Panc1 (cell line): ENCODE measurements at places on chromosomes 16 and 17. TPM values are rescaled to one million over a fixed set of nuclear protein-coding genes. Genes with fewer than 3 reads are reported as not detected.

- no peak for DNase-seq
Measured at GRCh38 chr17:8016632-8017424, 14.4 kb downstream of the GUCY2D start.

GRCh38 chr16:73313950-73314349 is 266.0 kb upstream of the ZFHX3 start:
- no peak for DNase-seq

- no peak for DNase-seq
Measured at GRCh38 chr17:2266045-2266864, 37.3 kb downstream of the SMG6 start.

The SOX8 gene
- total RNA-seq: 1.8 TPM

DNA sequence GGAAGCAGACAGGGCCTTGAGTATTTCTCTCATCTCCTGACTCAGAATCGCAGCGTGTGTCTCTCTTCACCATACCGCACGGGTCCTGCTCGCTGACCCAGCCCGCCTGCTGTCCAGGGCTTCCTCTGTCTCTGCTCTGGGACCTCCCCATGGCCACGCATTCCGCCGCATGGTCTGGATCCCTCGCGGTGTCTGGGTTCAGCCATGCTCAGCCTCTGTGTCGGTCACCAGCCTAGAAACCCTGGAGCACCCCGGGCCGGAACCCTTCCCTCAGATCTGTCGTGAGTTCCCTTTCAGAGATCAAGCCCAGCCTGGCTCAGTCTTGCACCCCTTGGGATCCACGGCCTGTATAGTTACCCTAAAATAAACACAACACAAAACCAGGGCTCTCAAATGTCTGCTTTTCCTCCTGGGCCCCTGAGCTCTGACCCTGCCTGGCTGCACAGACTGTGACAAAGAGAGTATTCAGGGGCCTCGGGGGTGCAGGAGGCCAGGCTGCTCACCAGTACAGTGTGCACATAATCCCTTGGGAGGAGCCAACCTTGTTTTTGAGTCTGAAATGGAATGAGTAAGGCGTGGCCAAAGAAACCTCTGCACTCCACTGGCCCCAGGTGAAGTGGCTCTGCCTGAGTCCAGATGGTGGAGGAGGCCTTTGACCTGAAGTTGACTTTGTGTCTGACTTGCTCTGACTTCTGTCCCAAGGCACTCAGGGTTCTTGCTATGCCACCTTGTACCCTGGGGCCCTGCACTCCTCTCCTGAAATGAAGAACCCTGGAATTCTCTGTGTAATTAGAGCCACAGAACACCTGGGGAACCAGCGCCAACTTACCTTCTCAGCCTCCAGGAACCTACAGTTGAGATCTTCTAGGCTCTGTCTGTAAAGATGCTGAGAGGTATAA is 5.8 kb upstream of the SPIRE2 start:
- DNase-seq: no peak

The ADAMTS18 gene
- total RNA-seq: not detected

The KRT24 gene
- total RNA-seq: not detected

The CHRNE gene
- total RNA-seq: 0.13 TPM

The SLC5A11 gene
- total RNA-seq: 0.13 TPM

DNA sequence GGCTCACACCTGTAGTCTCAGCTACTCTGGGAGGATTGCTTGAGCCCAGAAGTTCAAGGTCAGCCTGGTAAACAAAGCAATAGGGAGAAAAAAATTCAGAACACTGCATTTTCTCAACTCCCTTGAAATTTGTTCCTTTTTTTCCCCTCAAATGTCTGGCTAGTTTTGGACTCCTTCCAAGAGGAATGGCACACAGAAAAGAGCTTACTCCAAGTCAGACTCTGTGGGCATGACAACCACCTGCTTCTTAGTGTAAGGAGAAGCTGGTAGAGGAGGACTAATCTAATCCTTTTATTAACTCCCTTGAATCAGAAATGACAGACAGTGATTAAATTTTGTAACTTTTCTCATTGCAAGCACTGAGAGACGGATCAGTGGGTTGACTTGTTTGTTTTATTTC is 27.9 kb upstream of the HYDIN start:
- no peak for DNase-seq

DNA sequence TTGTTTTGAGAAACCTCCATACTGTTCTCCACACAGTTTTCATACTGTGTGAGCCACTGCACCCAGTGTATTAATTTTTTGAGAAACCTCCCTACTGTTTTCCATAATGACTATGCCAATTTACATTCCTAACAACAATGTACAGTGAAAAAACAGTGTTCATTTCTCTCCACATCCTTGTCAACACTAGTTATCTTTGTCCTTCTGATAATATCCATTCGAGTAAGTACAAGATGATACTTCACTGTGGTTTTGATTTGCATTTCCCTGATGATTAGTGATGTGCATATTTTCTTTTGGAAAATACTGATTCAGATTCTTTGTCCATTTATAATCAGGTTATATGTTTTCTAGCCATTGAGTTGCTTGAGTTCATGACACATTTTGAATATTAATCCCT is 462.0 kb downstream of the CDH11 start:
- no peak for DNase-seq

- DNase-seq: no peak
Measured at GRCh38 chr16:4601036-4601863, 13.4 kb downstream of the UBALD1 start.

DNA sequence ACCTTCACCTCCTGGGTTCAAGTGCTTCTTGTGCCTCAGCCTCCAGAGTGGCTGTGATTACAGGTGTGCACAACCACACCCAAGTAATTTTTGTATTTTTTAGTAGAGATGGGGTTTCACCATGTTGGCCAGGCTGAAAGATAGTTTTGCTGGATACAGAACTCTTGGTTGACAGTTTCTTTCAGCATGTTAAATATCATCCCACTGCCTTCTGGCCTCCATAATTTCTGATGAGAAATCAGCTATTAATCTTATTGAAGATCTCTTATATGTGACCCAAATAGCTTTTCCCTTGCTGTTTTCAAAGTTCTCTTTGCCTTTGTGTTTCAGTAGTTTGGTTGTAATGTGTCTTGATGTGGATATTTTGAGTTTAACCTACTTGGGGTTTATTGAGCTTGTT is 50.3 kb upstream of the BRD7 start:
- DNase-seq: no peak

The B3GNT9 gene
- 11.5 TPM for total RNA-seq

- DNase-seq: no peak
Measured at GRCh38 chr17:81961521-81962498, 823 bp upstream of the NOTUM start.

The SYCE1L gene
- 4.5 TPM for total RNA-seq

GRCh38 chr17:48600244-48601098 is 4.3 kb downstream of the HOXB6 start:
- DNase-seq: no peak

The NPIPB9 gene
- 0.90 TPM for total RNA-seq

The NUDT7 gene
- 4.7 TPM for total RNA-seq

DNA sequence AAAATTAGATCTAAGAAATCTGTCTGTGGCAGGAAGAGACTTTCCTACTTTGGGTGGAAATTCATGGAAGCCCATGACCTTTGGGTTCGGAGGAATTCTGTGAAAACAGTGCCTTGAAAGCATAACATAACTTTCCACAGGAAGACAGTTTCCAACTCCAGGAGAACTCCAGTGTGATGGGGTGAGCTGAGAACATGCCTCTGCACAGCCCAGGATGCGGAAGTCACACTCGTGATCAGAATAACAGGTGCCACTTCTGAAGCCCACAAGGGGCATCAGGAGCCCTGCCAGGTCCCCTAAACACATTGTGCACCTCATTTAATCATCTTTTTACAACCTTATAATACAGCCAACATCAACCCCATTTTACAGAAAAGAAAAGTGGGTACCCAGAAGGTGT is 9.7 kb downstream of the TVP23A start:
- DNase-seq: no peak

GRCh38 chr17:62725791-62726249 is 82.3 kb downstream of the MARCHF10 start:
- no peak for DNase-seq

DNA sequence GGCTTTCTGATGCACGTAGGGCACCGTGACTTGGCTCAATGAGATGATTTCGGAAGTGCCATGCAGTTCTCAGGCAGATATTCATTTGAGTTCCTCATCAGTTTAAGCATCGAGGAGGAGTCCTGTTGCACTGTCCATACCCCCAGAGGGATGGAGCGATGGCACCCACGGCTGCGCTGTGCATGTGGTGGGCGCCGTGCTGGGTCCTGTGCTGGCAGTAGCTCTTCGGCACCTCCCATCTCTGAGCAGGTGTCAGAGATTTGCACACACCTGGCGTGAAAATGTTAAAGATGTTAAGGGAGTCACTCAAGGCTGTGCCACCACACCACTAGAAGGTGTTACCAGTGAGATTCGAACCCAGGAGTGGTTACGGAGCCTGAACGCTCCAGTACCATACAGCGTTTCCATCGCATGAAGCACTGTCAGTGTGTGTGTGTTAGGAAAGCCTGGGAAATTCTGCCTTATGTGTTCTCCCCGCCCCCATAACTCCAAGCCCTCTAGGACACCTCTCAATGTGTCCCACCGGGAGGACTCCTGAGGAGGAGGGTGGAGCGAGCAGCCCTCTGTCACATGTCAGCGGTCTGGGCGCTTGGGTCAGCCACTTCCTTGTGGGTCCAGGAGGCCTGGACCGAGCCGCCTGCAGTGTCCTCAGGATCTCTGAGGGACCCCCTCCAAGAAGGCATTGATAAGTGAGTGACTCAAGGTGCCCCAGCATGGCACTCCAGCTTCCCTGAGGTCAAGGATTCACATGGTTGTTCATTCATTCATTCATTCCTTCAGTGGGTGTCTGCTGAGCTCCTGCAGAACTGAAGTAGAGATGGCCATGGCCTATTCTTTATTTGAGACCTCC is 3.8 kb downstream of the MRC2 start:
- no peak for DNase-seq

DNA sequence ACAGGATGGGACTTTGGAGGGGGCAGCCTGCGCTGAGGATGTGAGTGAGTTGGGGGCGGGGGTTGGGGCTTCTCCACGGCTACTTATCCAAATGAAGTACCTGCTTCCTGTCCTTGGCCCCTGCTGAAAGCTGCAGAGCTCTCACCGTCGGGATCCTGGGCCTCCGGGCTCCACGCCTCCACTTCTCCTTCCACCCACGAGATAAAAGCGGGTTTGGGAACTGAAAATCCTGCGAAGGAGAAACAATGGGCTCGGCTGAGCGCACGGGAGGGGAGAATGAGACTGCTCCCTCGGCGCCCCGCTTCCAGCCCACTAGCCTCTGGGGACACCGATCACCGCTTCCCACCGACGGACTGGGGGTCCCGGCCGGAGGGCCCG is 486 bp downstream of the ZNF785 start:
- no peak for DNase-seq

GRCh38 chr16:66480265-66481080 is 53.4 kb downstream of the BEAN1 start:
- no peak for DNase-seq

The CEP20 gene
- 94.3 TPM for total RNA-seq

- DNase-seq: no peak
Measured at GRCh38 chr17:7250695-7251627, 573 bp downstream of the CTDNEP1 start.

GRCh38 chr17:44608727-44609435 is 47.4 kb upstream of the MEIOC start:
- no peak for DNase-seq

The GPR139 gene
- not detected for total RNA-seq

- DNase-seq: no peak
Measured at GRCh38 chr16:59289151-59289550, 555.0 kb upstream of the GOT2 start.

The CDH13 gene
- not detected for total RNA-seq

The CRHR1 gene
- 0.15 TPM for total RNA-seq

DNA sequence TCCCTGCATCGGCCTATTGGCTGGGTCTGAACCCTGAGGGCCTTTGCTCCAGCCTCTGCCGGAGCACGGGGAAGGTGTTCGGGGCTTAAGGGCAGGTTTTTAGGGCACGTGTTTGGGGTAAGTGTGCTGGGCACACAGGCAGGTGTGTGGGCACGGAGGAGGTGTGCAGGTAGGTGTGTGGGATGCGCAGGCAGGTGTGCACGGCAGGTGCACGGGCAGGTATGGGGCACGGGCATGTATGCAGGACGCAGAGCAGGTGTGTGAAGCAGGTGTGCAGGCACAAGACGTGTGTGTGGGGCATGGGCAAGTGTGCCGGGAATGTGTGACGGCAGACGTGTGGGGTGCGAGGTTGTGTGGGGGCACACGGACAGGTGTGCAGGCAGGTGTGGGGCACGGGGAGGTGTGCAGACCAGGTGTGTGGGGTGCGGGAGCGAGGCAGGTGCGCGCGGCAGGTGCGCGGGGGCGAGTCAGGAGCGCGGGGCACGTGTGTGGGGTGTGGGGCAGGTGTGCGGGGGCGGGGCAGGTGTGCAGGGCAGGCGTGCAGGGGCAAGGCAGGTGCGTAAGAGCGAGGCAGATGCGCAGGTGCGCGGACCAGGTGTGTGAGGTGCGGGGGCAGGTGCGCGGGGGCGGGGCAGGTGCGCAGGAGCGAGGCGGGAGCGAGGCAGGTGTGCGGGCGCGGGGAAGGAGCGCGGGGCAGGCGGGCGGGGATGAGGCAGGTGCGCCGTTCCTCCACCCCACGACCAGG is 28.6 kb upstream of the METRNL start:
- DNase-seq: no peak

The CA10 gene
- not detected for total RNA-seq

The MYH8 gene
- total RNA-seq: not detected

GRCh38 chr17:80523956-80524712 is 20.5 kb upstream of the RPTOR start:
- no peak for DNase-seq

DNA sequence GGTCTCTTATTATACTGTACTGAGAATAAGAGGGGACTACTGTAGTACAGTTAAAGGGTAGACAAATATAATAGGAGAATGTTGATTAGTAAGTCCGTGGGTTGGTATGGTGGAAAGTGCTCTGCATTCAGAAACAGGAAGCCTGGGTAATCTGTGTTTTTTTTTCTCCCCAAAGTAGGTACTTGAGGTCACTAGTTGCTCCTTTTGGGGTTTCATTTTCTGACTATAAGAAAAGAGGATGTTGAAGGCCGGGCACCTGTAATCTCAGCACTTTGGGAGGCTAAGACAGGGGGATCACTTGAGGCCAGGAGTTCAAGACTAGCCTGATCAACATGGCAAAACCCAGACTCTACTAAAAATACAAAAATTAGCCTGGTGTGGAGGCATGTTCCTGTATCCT is 42.0 kb upstream of the MMD start:
- DNase-seq: no peak

The HOXB1 gene
- not detected for total RNA-seq

The C16orf86 gene
- 0.80 TPM for total RNA-seq

DNA sequence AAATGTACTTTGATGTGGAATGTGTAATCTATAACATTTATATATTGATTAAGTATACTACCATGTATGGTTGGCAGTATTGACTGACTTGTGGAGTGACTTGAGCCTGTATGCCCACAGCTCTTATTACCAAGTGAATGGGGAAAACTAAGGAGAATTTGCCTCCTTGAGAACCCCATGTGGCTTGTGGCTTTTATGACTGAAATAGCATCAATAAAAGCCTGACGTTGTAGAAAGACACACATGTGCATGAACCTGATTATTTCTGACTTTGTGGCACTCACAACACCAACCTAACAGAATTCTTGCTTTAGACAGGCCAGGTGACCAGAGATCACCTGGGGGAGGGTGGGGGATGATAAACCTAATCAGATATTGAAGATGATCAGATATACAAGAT is 2.1 kb upstream of the LRRC75A start:
- DNase-seq: no peak

GRCh38 chr17:31148205-31148604 is 53.4 kb downstream of the NF1 start:
- no peak for DNase-seq

GRCh38 chr17:52157603-52158449 is 688 bp downstream of the CA10 start:
- DNase-seq: no peak
